ENCODE measurements at places on chromosomes 1 and 21.
A peak's percentile ranks its signal among the peaks of the same experiment; 100 is the strongest.

GRCh38 chr1:206808615-206809014 lies 36.3 kb upstream of the IL10 start:
- peak; percentile 53 for DNase-seq

DNA sequence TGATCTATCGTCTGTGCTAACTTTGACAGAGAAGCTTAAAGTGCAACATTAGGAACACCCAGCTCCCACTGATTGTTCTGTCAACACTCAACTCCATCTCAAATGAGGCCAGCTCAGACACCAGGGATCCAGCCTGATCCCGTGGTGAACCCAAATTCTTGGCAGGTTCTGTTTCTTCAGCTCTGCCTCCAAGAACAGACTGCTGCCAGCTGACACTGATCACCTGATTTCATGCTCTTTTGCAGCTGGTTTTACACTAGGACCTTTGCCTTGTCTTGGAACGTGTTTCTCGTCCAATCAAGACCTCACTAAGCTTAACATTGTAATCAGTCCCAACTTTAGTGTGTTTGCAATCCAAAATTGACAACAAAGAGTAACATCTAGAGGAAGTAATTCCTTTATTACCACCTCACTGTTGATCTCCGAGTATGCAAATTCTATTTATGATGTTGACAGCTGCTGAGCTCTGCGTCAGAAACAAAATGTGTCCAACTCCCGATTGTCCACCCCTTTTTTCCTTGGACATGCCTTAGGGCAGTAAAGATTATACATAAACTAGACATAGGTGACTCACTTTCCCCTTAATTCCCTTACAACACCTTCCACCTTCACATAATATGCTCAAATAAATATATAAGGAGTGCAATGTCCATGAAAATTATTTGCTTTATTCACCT lies 1.6 kb upstream of the HYI start:
- DNase-seq, result no peak

GRCh38 chr1:93633313-93633712 lies 48.3 kb downstream of the BCAR3 start:
- no peak for DNase-seq

GRCh38 chr1:245587435-245588115 lies 432.8 kb downstream of the KIF26B start:
- no peak for DNase-seq

DNA sequence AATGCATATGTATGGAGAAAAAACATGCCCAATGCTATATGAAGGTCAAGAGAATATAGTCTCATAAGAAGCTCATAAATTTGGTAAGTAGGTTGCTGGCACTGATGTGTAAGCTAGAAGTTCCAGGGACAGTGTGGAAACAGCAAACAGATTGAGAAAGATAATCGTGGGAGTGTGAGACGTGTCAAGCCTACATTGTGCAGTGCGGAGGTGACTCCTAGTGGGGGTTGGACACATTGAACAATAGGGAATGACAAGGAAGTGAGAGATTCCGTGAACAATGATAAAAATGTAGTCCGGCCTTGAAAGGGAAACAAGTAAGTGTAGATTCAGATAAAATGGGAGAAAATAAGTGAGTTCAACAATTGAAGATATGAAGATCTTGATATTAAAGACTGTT lies 788.4 kb upstream of the PRMT6 start:
- DNase-seq, result no peak

DNA sequence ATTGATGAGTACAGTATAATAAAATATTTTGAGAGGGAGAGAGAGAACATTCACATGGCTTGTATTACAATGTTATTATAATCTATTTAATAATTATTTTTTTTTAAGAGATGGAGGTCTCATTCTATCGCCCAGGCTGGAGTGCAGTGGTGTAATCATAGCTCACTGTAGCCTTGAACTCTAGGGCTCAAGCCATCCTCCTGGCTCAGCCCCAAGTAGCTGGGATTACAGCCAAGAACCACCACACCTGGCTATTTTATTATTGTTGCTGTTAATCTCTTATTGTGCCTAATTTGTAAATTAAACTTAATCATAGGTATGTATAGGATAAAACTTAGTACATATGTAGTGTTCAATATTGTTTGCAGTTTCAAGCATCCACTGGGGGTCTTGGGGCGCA lies 57.8 kb downstream of the HS2ST1 start:
- no peak for DNase-seq

GRCh38 chr1:37888022-37888700 lies 28.8 kb upstream of the MTF1 start:
- no peak for DNase-seq

GRCh38 chr1:201628490-201628889 lies 89.6 kb downstream of the NAV1 start:
- no peak for DNase-seq

- DNase-seq, result no peak
Observed at GRCh38 chr1:22150923-22151322, 8.0 kb upstream of the WNT4 start.

GRCh38 chr21:42567861-42568260 lies 54.2 kb downstream of the SLC37A1 start:
- no peak for DNase-seq

DNA sequence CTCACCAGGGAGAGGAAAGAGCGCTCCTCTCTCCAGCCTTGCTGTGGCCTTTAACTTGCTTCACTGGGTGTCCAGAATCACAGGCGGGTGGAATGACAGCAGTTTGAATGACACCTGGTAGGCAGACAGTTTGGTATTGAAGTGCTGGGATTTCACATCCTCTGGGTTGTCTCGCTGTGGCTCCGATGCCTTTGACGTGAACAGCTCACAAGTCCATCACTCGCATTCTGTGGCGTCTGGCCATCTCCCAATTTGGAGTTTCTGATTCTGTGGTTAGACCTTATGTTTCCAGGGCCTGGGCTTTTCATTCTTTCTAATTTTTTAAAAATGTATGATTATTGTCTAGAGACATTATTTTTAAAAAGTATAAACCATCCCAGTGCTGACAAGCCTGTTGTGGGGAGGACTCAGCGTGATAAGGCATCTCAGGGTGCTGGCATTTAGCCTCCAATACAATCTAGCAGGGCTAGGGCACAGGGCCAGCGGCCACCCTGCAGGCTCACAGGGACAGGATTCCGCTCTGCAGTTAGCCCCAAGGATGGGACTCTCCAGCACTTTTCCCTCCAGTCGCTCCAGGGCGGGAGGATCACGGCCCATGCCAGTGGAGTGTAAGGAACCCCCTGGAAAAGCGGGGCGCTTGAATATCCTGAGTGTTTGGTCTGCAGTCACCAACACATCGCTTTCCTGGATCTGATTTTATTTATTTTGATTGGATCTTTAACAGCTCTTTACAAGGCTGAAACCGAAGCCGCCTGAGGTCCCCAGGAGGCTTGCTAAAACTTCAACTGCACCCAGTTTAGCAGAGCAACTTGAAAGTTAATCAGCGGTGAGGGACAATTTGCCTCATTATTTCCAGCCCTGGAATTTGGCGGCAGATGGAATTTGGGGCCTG lies 178.3 kb downstream of the TRABD2B start:
- no peak for DNase-seq

- no peak for DNase-seq
Observed at GRCh38 chr21:33550772-33551660, 8.2 kb downstream of the SON start.

DNA sequence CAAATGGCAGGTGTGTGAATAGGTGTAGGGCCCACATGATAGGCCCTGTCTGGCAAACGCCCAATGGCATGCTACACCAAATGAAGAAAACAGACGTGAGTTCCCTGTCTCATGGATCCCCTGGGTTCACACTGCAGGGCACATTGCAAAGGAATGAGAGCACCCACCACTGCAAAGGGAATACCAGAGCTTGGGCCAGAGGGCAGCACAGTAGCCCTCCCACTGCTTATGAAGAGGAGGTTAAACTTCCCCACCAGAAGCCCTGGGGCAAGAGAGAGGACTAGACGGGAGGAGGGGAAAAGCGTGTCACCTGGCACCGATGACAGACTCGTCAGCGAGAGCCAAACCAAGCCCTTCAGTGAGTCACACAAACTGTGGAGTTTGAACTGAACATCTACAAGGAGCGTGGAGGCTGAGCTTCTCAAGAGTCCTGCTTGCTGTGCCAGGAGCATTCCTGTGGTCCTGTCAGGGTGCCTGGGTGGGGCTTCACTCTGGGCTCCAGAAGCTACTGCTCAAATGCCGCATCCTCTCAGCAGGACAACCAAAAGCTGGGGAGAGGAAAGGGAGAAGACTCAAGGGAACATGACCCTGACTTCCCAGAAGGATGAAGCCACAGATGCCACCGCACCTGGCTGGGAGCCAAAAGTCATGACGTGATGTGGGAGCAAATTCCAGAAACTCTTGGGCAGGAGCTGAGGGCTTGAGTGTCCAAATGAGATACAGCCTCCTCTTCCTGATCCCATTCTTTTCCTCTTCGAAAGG lies 61.1 kb downstream of the TOMM20 start:
- DNase-seq, result no peak

DNA sequence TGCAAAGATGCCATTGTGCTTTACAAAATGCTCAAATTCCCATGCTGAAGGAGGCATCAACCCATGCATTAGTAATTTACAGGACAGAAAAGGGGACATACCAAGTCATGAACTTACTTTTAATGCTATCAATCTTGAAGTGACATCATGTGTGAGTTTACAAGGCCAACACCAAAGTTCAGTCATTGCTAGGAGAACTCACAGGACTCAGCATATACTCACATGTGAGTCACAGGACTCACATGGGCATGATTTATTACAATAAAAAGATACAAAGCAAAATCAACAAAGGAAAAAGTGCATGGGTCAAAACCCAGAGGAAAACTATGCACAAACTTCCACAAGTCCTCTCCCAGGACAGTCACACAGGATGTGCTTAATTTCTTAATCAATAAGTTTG lies 1656.0 kb downstream of the MRPL39 start:
- DNase-seq, result no peak

- no peak for DNase-seq
Observed at GRCh38 chr21:26845066-26845758, at the start of gene ADAMTS1. Gene ADAMTS1 (minus strand): TSS chr21:26845409. CDS start chr21:26844954, 455 bp downstream.

DNA sequence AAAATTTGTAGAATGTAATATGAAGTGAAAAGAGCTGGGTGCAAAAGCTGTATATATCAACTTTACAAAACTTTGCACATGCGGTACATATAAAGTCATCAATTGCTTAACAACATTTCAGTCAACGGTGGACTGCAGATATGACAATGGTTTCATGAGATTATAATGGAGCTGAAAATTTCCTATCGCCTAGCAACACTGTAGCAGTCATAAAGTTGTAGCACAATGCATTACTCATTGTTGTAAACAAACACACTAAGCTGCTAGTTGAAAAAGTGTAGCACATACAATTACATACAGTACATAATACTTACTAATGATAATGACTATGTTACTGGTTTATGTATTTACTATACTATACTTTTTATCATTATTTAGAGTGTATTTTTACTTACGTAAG lies 64.0 kb downstream of the RGS7 start:
- no peak for DNase-seq
